ENCODE measurements at places on chromosomes 11 and 22. TPM values are rescaled to one million over a fixed set of nuclear protein-coding genes. Genes with fewer than 3 reads are reported as not detected.

Gene OR8D4
- total RNA-seq: not detected

Gene ART1
- not detected for total RNA-seq

Gene ACTN3
- total RNA-seq: not detected

Gene OTOG
- not detected for total RNA-seq

Gene RNH1
- 267 TPM for total RNA-seq

Gene C11orf87
- 0.21 TPM for total RNA-seq

Gene HBG2
- not detected for total RNA-seq

Gene MRGPRE
- 0.66 TPM for total RNA-seq

- H3K36me3 ChIP-seq: no peaks in the 10 kb centered on the region
- H3K27me3 ChIP-seq: peaks cover 30% of the 10 kb centered on the region
- no peak for DNase-seq
- no peak overlapping the region for H3K27ac ChIP-seq
- no peaks in the 10 kb centered on the region for H3K4me1 ChIP-seq
Observed at GRCh38 chr11:128882451-128882850, 8.7 kb upstream of the KCNJ5 start.

DNA sequence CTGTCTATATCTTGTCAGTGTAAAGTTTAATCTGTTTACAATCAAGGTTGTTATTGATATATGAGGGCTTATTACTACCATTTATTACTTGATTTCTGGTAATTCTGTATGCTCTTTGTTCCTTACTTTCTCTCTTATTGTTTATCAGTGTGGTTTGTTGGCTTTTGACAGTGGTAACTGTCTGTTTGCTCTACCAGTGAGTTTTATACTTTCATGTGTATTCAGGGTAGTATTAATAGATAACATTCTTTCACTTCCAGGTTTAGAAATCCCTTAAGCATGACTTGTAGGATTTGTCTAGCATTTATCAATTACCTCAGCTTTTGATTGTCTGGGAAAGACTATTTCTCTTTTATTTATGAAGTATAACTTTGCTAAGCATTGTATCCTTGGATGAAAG is 37.5 kb upstream of the SLC22A25 start:
- no peaks in the 10 kb centered on the region for H3K27me3 ChIP-seq
- H3K4me1 ChIP-seq: no peaks in the 10 kb centered on the region
- no peak overlapping the region for H3K27ac ChIP-seq
- no peaks in the 10 kb centered on the region for H3K36me3 ChIP-seq
- H3K4me3 ChIP-seq: no peak overlapping the region
- no peak for DNase-seq

- H3K36me3 ChIP-seq: no peaks in the 10 kb centered on the region
- no peak for DNase-seq
- H3K4me3 ChIP-seq: no peak overlapping the region
- no peaks in the 10 kb centered on the region for H3K27me3 ChIP-seq
- H3K27ac ChIP-seq: no peak overlapping the region
Observed at GRCh38 chr22:49541693-49542230, 285.9 kb downstream of the BRD1 start.

- H3K4me3 ChIP-seq: no peak overlapping the region
- no peak for DNase-seq
- H3K27me3 ChIP-seq: no peaks in the 10 kb centered on the region
- H3K27ac ChIP-seq: no peak overlapping the region
Observed at GRCh38 chr11:69374946-69375310, 81.0 kb downstream of the MYEOV start.

- H3K27me3 ChIP-seq: no peaks in the 10 kb centered on the region
- DNase-seq: no peak
- peaks cover 38% of the 10 kb centered on the region for H3K36me3 ChIP-seq
- H3K4me3 ChIP-seq: peak overlapping the region; percentile 86
- no peak overlapping the region for H3K27ac ChIP-seq
Observed at GRCh38 chr11:93740031-93740729, 1.1 kb downstream of the TAF1D start.

DNA sequence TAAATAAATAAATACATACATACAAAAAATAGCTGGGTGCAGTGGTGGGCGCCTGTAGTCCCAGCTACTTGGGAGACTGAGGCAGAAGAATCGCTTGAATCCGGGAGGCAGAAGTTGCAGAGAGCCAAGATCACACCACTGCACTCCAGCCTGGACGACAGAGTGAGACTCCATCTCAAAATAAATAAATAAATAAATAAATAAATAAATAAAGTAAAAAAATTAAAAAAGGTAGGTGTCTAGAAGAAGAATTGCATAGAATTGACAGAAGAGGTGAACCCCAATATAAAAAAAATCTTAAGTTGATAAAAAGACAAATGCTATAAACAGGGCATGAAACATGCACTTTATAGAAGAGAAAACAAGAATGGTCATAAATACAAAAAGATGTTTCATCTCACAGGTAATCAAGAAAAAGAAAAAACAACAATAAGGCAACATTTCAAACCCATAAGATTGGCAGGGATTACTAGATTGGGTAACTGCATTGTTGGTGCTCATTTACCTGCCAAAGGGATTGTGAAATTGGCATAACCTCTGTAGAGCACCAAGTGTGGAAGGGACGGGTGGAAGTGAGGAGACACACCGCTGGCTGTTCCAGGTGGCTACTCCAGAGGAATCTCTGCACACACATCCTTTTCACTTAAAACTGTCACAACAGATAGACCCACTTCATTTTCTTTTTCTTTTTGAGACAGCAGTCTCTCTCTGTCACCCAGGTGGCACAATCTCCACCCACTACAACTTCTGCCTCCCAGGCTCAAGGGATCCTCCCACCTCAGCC is 44.7 kb downstream of the NF2 start:
- no peak overlapping the region for H3K27ac ChIP-seq
- DNase-seq: no peak
- no peak overlapping the region for H3K4me3 ChIP-seq
- no peaks in the 10 kb centered on the region for H3K27me3 ChIP-seq
- no peaks in the 10 kb centered on the region for H3K36me3 ChIP-seq
- H3K4me1 ChIP-seq: no peaks in the 10 kb centered on the region

DNA sequence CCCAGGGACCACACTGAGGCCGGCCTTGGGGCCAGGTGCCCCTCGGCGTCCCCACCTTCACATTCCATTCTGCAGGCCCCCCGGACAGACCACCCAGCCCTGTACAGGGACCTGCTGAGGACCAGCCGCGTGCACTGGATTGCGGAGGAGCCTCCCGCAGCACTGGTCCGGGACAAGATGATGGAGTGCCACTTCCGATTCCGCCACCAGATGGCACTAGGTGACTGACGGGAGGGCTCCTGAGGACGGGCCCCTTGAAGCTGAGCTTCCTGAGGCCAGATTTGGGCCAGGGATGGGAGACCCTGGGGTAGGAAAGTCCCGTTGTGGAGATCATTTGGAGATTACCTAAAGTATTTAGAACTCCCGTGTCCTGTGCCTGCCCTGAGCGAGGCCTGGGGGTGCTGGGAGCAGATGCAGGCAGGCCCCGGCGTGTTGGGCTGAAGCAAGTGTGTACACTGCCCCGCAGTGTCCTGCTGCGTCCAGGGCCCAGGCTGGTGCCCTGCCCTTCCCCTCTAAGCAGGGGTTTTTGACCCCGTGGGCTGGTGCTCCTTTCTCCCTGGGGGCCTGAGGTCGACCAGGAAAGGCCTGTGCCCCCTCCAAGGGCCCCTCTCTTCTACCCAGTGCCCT is 20.0 kb downstream of the TRMU start:
- H3K36me3 ChIP-seq: peaks cover 98% of the 10 kb centered on the region
- no peaks in the 10 kb centered on the region for H3K4me1 ChIP-seq
- no peak overlapping the region for H3K27ac ChIP-seq

- no peak for DNase-seq
- no peak overlapping the region for H3K27ac ChIP-seq
- no peak overlapping the region for H3K4me3 ChIP-seq
- no peaks in the 10 kb centered on the region for H3K4me1 ChIP-seq
- H3K36me3 ChIP-seq: no peaks in the 10 kb centered on the region
Observed at GRCh38 chr11:103648054-103648453, 388.4 kb upstream of the DDI1 start.

DNA sequence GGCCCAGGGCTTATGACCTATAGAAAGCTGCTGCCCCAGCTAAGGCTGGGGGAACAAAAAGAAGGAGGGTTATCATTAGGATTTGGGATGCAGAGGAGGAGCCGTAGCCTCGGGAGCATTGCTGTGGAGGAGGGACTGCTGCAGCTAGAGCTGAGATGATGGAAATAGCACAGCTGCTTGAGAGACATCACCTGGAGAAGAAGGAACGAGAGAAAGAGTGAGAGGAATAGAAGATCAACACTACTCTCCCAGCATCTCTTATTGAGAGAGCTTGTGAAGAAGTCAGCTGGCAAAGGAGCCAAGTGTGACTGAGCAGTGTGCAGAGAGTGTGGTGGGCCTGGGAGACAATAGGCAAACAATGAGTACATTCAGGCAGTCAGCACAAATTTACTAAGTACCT is 100.7 kb upstream of the PLET1 start:
- no peak for DNase-seq
- no peaks in the 10 kb centered on the region for H3K27me3 ChIP-seq
- H3K4me3 ChIP-seq: no peak overlapping the region

GRCh38 chr11:116888884-116889549 is 51.6 kb upstream of the APOA1 start:
- H3K27me3 ChIP-seq: no peaks in the 10 kb centered on the region
- no peak for DNase-seq
- no peaks in the 10 kb centered on the region for H3K36me3 ChIP-seq
- no peak overlapping the region for H3K4me3 ChIP-seq

GRCh38 chr22:31605851-31606585 is 56.0 kb downstream of the PISD start:
- no peak overlapping the region for H3K4me3 ChIP-seq
- H3K4me1 ChIP-seq: no peaks in the 10 kb centered on the region
- H3K27me3 ChIP-seq: no peaks in the 10 kb centered on the region
- peaks cover 89% of the 10 kb centered on the region for H3K36me3 ChIP-seq
- no peak for DNase-seq

- no peaks in the 10 kb centered on the region for H3K36me3 ChIP-seq
- no peak for DNase-seq
- no peak overlapping the region for H3K27ac ChIP-seq
- H3K4me1 ChIP-seq: no peaks in the 10 kb centered on the region
- no peaks in the 10 kb centered on the region for H3K27me3 ChIP-seq
- no peak overlapping the region for H3K4me3 ChIP-seq
Observed at GRCh38 chr11:105273660-105274280, 134.2 kb upstream of the CARD18 start.

GRCh38 chr22:26753125-26753862 is 95.9 kb downstream of the MIAT start:
- H3K36me3 ChIP-seq: no peaks in the 10 kb centered on the region
- DNase-seq: no peak
- no peak overlapping the region for H3K27ac ChIP-seq

GRCh38 chr11:75474878-75475766 is 42.1 kb upstream of the KLHL35 start:
- H3K4me1 ChIP-seq: peaks cover 55% of the 10 kb centered on the region
- no peaks in the 10 kb centered on the region for H3K27me3 ChIP-seq
- H3K27ac ChIP-seq: peak overlapping the region; percentile 76
- peak; percentile 55 for DNase-seq
- no peaks in the 10 kb centered on the region for H3K36me3 ChIP-seq
- H3K4me3 ChIP-seq: no peak overlapping the region

DNA sequence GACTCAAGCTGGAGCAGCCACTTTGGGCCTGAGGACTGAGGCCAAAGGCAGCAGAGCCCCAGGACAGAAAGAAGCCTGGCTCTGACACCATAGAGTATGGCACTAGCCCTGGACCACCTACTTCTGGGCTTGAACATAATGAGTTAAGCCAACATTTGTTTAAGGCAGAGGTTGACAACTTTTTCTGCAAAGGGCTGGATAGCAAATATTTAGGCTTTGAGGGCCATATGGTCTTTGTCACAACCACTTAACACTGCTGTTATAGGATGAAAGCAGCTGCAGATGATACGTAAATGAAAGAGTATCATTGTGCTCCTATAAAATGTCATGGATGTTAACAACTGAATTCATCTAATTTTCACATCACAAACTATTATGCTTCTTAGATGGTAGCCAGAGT is 16.6 kb downstream of the OSBP start:
- H3K4me1 ChIP-seq: no peaks in the 10 kb centered on the region
- no peak for DNase-seq
- H3K27ac ChIP-seq: no peak overlapping the region
- H3K4me3 ChIP-seq: no peak overlapping the region

GRCh38 chr11:117361432-117361831 is 33.8 kb downstream of the CEP164 start:
- H3K4me1 ChIP-seq: no peaks in the 10 kb centered on the region
- no peak overlapping the region for H3K4me3 ChIP-seq
- no peaks in the 10 kb centered on the region for H3K27me3 ChIP-seq
- DNase-seq: no peak
- H3K27ac ChIP-seq: no peak overlapping the region

- no peak overlapping the region for H3K4me3 ChIP-seq
- no peak for DNase-seq
- no peak overlapping the region for H3K27ac ChIP-seq
Observed at GRCh38 chr11:8987446-8987845, 16.4 kb downstream of the NRIP3 start.

- no peak overlapping the region for H3K27ac ChIP-seq
- peaks cover 18% of the 10 kb centered on the region for H3K4me1 ChIP-seq
- no peak for DNase-seq
- no peak overlapping the region for H3K4me3 ChIP-seq
- H3K36me3 ChIP-seq: no peaks in the 10 kb centered on the region
- H3K27me3 ChIP-seq: no peaks in the 10 kb centered on the region
Observed at GRCh38 chr11:19447150-19447566, 206.4 kb upstream of the E2F8 start.

DNA sequence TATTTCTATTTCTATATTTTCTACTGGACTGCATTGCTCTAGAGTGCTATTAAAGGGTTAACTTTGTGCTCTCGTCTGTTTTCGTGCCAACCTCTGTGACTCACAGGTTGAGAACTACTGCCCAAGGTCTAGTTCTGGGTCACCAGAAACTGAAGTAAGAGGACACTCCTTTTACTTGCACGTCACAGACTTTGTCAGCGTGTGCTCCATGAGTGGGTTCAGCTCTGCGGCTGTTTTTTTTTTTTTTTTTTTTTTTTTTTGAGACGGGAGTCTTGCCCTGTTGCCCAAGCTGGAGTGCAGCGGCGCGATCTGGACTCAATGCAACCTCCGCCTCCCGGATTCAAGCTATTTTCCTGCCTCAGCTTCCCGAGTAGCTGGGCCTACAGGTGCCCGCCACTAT is 49.8 kb downstream of the CLMP start:
- H3K27me3 ChIP-seq: no peaks in the 10 kb centered on the region
- H3K4me1 ChIP-seq: peaks cover 4% of the 10 kb centered on the region
- H3K4me3 ChIP-seq: no peak overlapping the region
- no peak overlapping the region for H3K27ac ChIP-seq
- H3K36me3 ChIP-seq: no peaks in the 10 kb centered on the region

Data from tibial nerve (tissue), 4 donors.